Ovary (tissue), 10 donors: ENCODE measurements at places on chromosomes 7 and 10. TPM values are rescaled to one million over a fixed set of nuclear protein-coding genes. Genes with fewer than 3 reads are reported as not detected.

The ARL3 gene
- polyA plus RNA-seq, result 23.0 TPM

The CPXM2 gene
- polyA plus RNA-seq, result 66.0 TPM

The NPC1L1 gene
- polyA plus RNA-seq, result 0.18 TPM

The TBRG4 gene
- 28.6 TPM for polyA plus RNA-seq

The IL6 gene
- 4.1 TPM for polyA plus RNA-seq

The PDE1C gene
- polyA plus RNA-seq, result 11.8 TPM

The ZMYND11 gene
- polyA plus RNA-seq, result 50.7 TPM

The TEX47 gene
- not detected for polyA plus RNA-seq

The RBP3 gene
- not detected for polyA plus RNA-seq

The PDE6C gene
- polyA plus RNA-seq, result not detected

The VOPP1 gene
- 33.9 TPM for polyA plus RNA-seq

The LRRC72 gene
- not detected for polyA plus RNA-seq

The PILRA gene
- polyA plus RNA-seq, result 9.0 TPM

The ZP3 gene
- 12.7 TPM for polyA plus RNA-seq

The ACTL6B gene
- not detected for polyA plus RNA-seq

The CADPS2 gene
- polyA plus RNA-seq, result 10.1 TPM

The PTF1A gene
- polyA plus RNA-seq, result not detected

The RAMP3 gene
- 14.8 TPM for polyA plus RNA-seq

The ACBD5 gene
- 14.0 TPM for polyA plus RNA-seq

The LEP gene
- 0.01 TPM for polyA plus RNA-seq

The SPDYE9 gene
- polyA plus RNA-seq, result 0.11 TPM

The SUGCT gene
- 4.3 TPM for polyA plus RNA-seq

The COBL gene
- 0.87 TPM for polyA plus RNA-seq

The GPR37 gene
- polyA plus RNA-seq, result 0.17 TPM

The CHST15 gene
- polyA plus RNA-seq, result 37.2 TPM

The PON1 gene
- polyA plus RNA-seq, result 0.83 TPM

The TAS2R5 gene
- polyA plus RNA-seq, result 1.5 TPM
